ENCODE measurements at places on chromosomes 13 and 19. TPM values are rescaled to one million over a fixed set of nuclear protein-coding genes. Genes with fewer than 3 reads are reported as not detected.

The MTUS2 gene
- total RNA-seq = not detected

The ATP4A gene
- not detected for total RNA-seq

DNA sequence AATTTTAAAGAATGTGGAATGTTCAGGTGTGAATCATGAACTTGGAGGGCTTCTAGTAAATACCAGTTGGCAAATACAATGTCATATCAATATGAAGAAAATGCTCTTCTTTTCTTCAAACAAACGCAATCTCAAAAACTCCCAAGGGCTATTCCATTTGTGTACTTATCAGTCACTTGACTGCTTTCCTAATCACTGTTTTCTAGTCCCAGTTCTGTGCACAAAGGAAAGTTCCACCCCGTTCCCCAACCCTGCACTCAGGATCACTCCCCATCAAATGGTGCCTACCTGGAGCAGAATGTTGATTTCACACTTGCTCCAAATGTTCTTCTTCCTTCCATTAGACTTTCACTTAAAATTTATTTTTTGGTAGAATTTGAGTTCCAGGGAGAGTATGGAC lies 92.6 kb upstream of the RFC3 start:
- DNase-seq = no peak
- no peaks in the 10 kb centered on the region for H3K27me3 ChIP-seq
- peaks cover 11% of the 10 kb centered on the region for H3K4me1 ChIP-seq
- no peak overlapping the region for H3K4me3 ChIP-seq

- H3K4me3 ChIP-seq = no peak overlapping the region
- H3K27me3 ChIP-seq = no peaks in the 10 kb centered on the region
- H3K36me3 ChIP-seq = no peaks in the 10 kb centered on the region
- H3K4me1 ChIP-seq = no peaks in the 10 kb centered on the region
Measured at GRCh38 chr13:100443278-100443997, 145.2 kb downstream of the GGACT start.

- H3K27ac ChIP-seq = no peak overlapping the region
- no peak for DNase-seq
- no peaks in the 10 kb centered on the region for H3K36me3 ChIP-seq
Measured at GRCh38 chr13:91368676-91369440, 21.4 kb downstream of the MIR17HG start.

- H3K4me3 ChIP-seq = no peak overlapping the region
- no peak for DNase-seq
- H3K27me3 ChIP-seq = no peaks in the 10 kb centered on the region
- peaks cover 32% of the 10 kb centered on the region for H3K36me3 ChIP-seq
- no peak overlapping the region for H3K27ac ChIP-seq
Measured at GRCh38 chr19:2853015-2853606, 11.8 kb downstream of the ZNF555 start.

DNA sequence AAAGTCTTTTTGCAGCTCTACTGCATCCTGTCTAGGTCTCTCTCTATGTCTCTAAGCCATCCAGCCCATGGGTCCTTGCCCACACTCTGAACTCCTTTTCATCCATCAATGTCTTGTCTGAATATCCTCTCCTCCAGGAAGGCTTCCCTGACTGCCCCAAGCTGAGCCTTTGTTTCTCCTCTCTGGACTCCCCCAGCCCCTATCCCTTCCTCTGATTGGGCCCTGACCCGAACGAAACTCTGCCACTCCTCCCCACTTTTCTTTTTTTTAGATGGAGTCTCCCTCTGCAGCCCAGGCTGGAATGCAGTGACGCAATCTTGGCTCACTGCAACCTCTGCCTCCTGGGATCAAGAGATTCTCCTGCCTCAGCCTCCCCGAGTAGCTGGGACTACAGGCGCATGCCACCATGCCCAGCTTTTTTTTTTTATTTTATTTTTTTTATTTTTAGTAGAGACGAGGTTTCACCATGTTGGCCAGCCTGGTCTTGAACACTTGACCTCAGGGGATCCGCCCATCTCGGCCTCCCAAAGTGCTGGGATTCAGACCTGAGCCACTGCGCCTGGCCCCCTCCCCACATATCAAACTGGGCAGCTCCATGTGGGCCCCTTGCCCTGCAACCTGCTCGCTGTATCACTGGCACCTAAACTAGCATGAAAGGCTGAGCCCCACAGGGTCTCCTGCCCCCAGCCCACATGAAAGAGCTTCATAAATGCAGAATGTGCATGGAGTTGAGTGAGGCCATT lies 870 bp upstream of the UNC13A start:
- no peak for DNase-seq
- no peak overlapping the region for H3K4me3 ChIP-seq
- no peak overlapping the region for H3K27ac ChIP-seq

DNA sequence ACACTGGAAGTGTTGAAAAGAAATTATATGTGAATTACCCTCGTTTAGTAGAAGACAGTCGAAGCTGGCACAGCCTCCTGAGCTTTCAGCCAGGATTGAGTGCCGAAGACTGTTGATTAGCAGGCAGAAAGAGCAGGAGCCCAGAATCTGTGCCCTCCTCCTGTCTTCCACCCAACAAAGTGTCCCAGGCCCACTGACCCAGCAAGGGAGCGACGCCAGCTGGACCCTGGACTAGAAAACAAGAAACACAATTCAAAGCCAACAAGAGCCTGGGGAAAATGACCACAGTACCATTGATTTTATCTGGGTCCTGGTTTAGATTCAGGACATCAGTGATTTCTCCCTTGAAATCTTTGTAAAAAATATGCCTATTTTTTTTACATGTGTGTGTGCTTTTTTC lies 120.7 kb downstream of the RXFP2 start:
- DNase-seq = no peak
- no peak overlapping the region for H3K27ac ChIP-seq
- H3K4me1 ChIP-seq = no peaks in the 10 kb centered on the region
- H3K4me3 ChIP-seq = no peak overlapping the region
- H3K36me3 ChIP-seq = no peaks in the 10 kb centered on the region
- no peaks in the 10 kb centered on the region for H3K27me3 ChIP-seq

- peak; percentile 72 for DNase-seq
- peak overlapping the region; percentile 61 for H3K27ac ChIP-seq
- peak overlapping the region; percentile 53 for H3K4me3 ChIP-seq
- no peaks in the 10 kb centered on the region for H3K36me3 ChIP-seq
Measured at GRCh38 chr19:13881692-13882418, 4.9 kb downstream of the NANOS3 start.

DNA sequence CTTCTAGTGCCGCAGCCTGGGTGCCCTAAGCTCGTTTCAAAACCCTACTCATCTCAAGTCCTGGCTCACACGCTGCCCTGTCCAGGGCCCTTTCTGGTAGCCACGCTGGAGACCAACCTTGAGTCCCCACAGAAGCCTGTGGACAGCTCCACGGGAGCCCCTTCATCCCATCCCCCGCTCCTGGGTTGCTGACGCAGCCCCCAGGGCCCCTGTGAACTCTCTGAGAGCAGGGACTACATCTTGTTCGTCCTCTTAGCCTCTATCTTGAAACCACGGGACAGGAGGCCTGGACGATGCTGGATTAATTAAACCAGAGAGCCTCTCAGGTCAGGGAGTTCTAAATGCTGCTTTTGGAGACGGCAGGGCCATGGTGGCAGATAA lies 7.4 kb downstream of the MLLT1 start:
- H3K27ac ChIP-seq = no peak overlapping the region
- H3K4me1 ChIP-seq = peaks cover 10% of the 10 kb centered on the region
- DNase-seq = no peak
- no peaks in the 10 kb centered on the region for H3K27me3 ChIP-seq
- peaks cover 35% of the 10 kb centered on the region for H3K36me3 ChIP-seq

DNA sequence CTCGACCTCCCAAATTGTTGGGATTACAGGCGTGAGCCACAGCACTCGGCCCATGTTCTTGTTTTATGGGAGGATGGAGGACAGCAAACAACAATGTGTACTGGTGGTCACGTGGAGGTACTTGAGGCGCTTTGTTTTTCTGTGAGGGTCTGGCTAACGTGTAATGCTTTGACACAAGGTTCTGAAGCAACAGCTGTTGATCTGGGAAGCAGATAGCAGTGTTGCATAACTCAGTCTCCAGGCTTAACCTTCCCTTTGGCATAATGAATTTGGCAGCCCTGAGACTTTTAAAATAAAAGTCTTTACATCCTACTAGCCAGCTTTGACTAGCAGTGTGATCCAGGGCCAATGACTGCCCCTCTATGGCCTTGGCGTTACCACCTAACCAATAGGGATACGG lies 6.9 kb upstream of the ZNF580 start:
- no peak overlapping the region for H3K4me3 ChIP-seq
- H3K27ac ChIP-seq = peak overlapping the region; percentile 100
- H3K36me3 ChIP-seq = no peaks in the 10 kb centered on the region
- H3K4me1 ChIP-seq = peaks cover 47% of the 10 kb centered on the region
- no peak for DNase-seq
- no peaks in the 10 kb centered on the region for H3K27me3 ChIP-seq

GRCh38 chr19:30549151-30549550 lies 177.0 kb downstream of the ZNF536 start:
- H3K27ac ChIP-seq = no peak overlapping the region
- H3K4me1 ChIP-seq = no peaks in the 10 kb centered on the region
- no peaks in the 10 kb centered on the region for H3K36me3 ChIP-seq
- no peak for DNase-seq
- no peak overlapping the region for H3K4me3 ChIP-seq
- no peaks in the 10 kb centered on the region for H3K27me3 ChIP-seq

DNA sequence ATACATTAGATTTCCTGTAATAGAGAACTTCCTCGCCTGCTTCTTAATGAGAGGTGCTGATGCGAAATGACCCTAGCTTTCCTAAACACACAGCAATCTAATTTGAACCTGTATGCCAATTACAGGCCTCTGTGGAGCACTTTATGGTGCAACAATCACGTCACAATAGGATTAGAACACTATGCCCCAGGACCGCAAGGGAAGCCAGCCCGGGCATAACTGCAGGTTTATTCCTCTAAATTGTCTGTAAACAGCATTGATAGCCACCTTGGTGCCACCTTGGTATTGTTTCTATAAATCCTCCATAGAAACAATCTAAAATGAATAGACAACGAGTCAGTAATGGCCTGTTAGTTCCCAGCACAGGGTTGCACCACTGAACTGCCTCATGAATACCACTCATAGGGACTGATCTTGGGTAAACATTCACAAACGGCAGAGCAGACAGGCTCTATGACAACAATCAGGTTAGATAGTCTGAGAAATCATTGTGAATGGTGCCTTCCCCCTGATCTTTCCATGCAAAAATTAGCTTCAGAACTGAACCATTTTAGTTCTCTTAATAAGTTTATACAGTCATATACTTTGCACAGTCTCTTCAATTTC lies 182.5 kb upstream of the OBI1 start:
- H3K4me3 ChIP-seq = no peak overlapping the region
- H3K4me1 ChIP-seq = no peaks in the 10 kb centered on the region
- H3K27ac ChIP-seq = no peak overlapping the region
- no peak for DNase-seq
- no peaks in the 10 kb centered on the region for H3K36me3 ChIP-seq
- no peaks in the 10 kb centered on the region for H3K27me3 ChIP-seq

DNA sequence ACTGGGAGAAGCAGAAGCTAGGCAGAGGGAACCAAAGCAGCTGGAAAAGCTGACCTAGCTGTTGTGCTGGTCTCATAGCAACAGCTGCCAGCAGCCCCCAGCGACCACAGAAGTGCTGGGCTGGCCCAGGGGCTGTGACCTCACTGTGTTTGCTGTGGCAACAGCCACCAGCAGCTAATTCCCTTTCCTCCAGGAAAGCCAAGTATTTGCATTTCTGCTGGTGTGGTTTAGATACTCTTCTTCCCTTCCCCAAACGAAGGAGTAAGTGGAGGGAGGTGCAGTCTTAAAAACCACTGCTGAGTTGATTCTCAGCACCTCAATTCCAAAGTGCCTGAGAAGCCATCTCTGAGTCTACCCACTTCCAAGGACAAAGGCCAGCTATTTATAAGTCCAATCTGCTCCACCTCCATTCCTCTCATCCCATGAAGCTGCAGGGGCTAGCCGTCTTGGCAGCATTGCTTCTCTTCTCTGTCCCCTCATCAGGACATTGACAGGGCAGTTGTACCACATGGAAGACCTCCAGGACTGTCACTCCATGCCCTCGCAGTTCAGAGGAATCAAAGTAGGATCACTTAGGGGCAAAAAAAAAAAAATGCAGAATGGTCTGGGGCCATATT lies 11.5 kb upstream of the CCDC97 start:
- H3K27me3 ChIP-seq = no peaks in the 10 kb centered on the region
- peak overlapping the region; percentile 55 for H3K27ac ChIP-seq
- H3K36me3 ChIP-seq = peaks cover 88% of the 10 kb centered on the region
- peaks cover 53% of the 10 kb centered on the region for H3K4me1 ChIP-seq

- no peaks in the 10 kb centered on the region for H3K36me3 ChIP-seq
- no peak overlapping the region for H3K27ac ChIP-seq
- H3K4me3 ChIP-seq = peak overlapping the region; percentile 64
- H3K27me3 ChIP-seq = peaks cover 16% of the 10 kb centered on the region
- no peak for DNase-seq
Measured at GRCh38 chr13:76887076-76887563, 915 bp upstream of the KCTD12 start.

The RGS9BP gene
- 0.39 TPM for total RNA-seq

DNA sequence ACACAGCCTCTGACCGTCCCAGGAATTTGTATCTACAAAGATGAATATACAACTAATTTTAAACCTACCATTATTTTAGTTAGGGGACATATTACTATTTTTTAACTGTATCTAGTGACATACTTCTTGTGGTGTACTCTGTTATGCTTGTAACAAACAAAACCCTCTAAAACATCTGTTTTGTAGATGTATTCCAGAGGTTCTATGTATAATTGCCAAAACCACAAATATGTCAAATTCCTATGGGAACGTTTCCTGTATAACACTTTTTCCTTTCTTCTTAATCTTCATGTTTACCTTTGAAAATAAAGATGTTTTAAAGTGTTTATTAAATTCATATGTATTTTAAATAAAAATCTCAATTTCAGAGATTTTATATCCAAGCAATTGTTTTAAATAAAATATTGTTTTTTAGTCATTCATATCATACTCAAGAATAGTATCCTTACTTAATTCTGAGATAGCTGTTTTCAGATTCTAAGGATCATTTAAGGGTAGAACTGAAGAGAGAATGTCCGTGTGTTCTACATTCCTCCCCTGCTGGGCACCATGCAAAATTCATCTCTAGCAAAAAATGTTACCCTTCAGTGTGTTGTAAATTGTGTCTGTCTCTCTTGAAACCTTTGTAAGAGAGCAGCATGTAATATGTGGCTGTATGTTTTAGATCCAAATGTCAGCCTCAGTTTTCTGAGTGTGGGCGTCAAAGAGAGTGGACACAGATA lies 1327.7 kb downstream of the EFNB2 start:
- no peaks in the 10 kb centered on the region for H3K4me1 ChIP-seq
- H3K27me3 ChIP-seq = no peaks in the 10 kb centered on the region
- H3K36me3 ChIP-seq = no peaks in the 10 kb centered on the region
- H3K27ac ChIP-seq = no peak overlapping the region

The MAG gene
- total RNA-seq = not detected

DNA sequence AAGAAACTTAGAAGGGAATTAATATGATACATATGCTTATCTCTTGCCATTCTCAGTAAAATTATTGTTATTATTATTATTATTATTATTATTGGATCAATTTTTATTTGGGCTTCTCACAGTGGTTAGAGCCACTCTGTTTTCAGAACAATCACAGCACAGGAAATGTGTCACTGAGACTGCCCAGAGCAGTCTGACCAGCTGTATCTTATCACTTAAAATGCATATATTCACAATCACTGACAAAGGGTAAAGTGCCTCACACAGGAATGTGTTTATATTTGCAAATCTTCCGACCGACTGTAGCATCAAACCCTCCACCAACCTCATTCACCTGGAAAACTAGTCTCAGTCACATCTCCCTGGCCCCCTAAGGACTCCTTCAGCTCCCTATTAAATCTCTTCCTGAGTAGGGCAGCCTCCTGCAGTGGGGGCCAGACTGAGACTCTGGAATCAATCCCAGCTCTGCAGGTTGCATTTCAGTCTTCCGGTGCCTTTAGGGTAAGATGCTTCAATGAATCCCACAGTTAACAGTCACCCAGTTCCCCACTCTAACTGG lies 738.3 kb upstream of the SLITRK5 start:
- H3K36me3 ChIP-seq = no peaks in the 10 kb centered on the region
- H3K27me3 ChIP-seq = no peaks in the 10 kb centered on the region
- H3K27ac ChIP-seq = no peak overlapping the region
- DNase-seq = no peak

Measured in CD4-positive, CD25-positive, alpha-beta regulatory T cell (primary cell).